ENCODE measurements at places on chromosomes 13 and 19.

GRCh38 chr13:101339202-101339601 is 77.1 kb downstream of the NALCN start:
- DNase-seq: no peak

GRCh38 chr13:46184277-46184699 is 2.3 kb upstream of the LCP1 start:
- DNase-seq: peak; percentile 15

- DNase-seq: no peak
These were observed 37.7 kb upstream of the PDCD5 start for GRCh38 chr19:32543115-32543900.

- no peak for DNase-seq
These were observed 646.5 kb upstream of the SLITRK6 start for GRCh38 chr13:86445672-86446071.

DNA sequence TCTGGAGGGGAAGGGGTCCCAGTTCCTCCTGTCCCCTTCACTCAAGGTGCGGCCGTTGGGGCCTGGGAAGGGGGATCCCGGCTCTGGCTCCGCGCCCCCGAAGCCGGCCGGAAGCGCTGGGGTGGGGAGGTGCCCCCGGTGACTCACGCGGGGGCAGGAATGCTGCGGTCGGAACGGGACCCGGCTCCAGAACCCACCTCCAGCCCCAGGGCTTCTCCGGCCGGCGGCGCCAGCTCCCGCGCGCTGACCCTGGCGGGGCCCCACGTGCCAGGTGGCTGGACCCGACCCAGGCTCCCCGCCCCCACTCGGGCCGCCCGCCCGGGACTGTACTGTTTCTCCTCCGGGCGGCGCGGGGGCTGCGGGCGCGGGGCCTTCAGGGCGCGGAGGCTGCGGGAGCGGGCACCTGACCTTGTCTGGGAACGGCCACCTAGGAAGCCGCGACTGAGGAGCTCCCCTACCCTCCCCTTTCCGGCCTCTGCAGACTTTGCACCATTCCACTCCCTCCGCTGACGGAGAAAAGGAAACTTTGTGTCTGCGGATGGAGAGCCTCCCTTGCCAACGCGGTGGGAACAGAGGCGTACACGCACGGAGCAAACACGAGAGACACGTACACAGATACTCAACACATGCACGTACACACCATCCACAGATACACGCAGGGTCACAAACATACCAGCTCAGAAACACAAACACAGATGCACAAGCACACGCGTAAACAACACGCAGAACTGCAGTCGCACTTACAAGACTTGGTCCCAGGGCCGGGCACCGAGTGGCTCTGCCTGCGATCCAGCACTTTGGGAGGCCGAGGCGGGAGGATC is 7.2 kb downstream of the AXL start:
- no peak for DNase-seq

DNA sequence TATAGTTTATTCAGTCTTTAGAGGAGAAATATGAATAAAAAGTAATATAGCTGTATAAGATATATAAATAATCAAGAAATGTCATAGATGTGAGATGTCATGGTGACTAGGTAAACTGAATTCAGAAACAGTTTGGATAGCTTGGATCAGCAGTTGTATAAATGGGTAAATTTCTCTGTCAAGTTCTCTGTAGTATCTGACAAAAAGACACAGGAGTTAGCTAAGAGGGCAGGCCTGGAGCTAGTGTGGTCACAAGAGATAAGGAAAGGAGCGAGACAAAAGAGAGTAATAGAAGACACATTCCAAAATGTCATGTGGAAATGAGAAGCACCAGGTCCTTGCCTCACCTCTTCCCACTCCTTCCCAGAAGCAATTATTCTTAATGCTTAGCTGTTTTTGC is 349.0 kb downstream of the LMO7 start:
- DNase-seq: no peak

GRCh38 chr19:38278751-38279150 is 14.4 kb downstream of the SPINT2 start:
- no peak for DNase-seq

Data from cerebellar cortex (tissue), 1 donor.